ENCODE measurements at places on chromosomes 12 and 14.

DNA sequence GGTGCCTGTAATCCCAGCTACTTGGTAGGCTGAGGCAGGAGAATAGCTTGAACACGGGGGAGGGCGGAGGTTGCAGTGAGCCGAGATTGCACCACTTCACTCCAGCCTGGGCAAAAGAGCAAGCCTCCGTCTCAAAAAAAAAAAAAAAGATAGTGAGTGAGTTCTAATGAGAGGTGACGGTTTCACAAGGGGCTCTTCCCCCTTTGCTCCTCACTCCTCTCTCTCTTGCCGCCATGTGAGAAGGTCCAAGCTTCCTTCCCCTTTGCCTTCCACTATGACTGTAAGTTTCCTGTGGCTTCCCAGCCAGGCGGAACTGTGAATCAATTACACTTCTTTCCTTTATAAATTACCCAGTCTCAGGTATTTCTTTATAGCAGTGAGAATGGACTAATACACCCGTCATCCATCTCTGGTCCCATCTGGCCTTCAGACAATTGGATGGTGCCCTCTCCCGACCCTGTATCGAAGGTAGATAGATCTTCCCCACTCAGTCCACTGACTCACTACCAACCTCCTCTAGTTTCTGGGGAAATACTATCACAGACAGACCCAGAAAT lies 27.0 kb upstream of the RCOR1 start:
- no peak for DNase-seq

DNA sequence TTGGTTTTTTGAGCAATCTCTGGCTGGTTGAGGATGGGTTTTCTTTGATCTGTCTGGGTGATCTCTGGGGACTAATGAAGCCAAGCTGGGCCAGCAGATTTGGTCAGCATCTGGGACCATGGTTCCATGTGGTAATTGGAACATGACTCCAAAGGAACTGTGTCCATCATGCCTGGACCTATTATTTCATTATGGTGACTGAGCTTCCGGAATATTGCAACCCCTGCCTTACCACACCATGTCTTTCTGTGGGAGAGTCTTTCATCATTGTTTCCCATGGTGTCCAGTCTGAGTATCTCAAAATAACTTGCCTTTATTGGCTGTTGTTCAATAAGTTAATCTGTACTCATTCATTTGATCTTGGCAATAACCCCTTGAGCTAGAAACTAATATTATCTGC lies 624.9 kb upstream of the TBX3 start:
- no peak for DNase-seq

DNA sequence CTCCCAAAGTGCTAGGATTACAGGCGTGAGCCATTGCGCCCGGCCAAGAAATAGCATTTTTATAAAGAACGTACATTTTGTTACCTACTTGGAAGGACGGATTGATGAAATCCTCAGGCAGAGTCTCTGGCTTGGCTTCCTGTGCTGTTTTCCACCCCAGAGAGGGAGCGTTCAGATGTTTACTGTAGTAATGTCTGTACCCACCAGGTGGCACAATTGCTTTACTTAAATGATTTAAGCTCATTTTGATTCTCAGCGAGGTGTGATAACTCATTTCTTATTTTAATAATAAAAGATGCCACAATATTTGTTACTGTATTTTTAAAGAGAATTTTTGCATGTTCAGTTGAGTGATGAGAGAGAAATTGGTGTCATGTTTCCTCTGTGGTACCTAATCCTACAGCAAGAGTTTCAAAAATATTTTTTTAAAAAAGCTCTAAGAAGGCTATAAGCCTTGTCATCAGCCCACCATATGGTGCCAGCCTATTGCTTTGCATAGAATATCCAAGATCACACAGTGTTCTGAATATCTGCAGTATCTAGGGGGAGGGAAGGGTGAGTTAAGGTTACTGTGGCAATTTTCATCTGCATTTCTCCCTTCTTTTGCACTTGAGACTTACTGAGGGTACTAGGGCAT lies 82.6 kb upstream of the TRAF3 start:
- peak; percentile 87 for DNase-seq

- DNase-seq = no peak
These were observed 67.6 kb upstream of the GNG2 start for GRCh38 chr14:51792809-51793208.

- DNase-seq = no peak
These were observed 8.7 kb upstream of the WDR89 start for GRCh38 chr14:63650256-63650952.

DNA sequence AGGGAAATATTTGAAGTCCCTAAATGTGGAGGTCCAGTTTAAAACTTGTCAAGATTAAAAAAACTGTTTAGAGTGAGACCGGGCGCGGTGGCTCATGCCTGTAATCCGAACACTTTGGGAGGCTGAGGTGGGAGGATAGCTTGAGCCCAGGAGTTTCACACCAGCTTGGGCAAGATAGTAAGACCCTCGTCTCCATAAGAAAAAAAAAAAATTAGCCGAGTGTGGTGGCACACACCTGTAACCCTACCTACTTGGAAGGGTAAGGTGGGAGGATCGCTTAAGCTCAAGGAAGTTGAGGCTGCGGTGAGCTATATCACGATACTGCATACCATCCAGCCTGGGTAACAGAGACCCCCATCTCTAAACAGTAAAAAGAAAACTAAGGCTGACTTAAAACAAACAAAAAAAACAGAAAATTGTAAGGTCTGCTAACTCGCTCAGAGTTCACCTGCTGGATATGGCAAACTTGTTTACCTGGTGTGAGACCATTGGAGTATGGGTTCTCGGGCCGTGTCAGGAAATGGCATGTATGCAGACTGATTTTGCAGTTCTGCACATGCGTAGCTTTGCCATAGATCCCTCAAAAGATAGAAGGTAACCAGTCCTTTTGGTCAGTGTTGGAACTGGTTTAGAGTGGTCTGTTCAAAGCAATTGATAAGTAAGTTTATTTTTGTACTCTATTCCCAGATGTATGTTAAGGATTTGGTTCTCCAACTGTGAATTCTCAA lies 2.1 kb downstream of the RNF10 start:
- no peak for DNase-seq

- DNase-seq = no peak
These were observed 9.7 kb downstream of the MLXIP start for GRCh38 chr12:122088179-122088810.

DNA sequence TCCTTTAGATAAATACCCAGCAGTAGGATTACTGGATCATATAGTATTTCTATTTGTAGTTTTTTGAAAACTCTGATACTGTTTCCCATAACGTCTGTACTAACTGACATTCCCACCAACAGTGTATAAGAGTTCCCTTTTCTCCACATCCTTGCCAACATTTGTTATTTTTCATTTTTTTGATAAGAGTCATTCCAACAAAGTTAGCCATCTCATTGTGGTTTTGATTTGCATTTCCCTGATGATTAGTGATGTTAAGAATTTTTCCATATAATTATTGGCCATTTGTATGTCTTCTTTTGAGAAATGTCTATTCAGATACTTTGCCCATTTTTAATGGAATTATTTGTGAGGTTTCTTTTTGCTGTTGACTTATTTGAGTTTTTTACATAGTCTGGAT lies 486.0 kb downstream of the FLRT2 start:
- DNase-seq = peak; percentile 39

DNA sequence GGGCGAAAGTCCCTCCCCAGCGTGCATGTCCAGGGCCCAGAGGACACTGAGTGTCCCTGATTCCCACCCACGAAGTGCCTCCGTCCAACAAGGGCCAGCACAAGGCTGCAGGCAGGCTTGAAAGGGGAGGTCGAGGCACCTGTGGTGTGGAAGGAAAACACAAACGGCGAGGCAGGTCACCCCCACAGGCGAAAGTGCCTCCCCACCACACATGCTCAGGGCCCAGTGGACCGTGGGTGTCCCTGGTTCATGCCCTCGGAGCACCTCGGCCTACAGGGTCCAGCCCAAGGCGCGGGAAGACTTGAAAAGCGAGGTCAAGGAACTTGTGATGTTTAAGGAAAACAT lies 370.4 kb downstream of the ALG10 start:
- no peak for DNase-seq

DNA sequence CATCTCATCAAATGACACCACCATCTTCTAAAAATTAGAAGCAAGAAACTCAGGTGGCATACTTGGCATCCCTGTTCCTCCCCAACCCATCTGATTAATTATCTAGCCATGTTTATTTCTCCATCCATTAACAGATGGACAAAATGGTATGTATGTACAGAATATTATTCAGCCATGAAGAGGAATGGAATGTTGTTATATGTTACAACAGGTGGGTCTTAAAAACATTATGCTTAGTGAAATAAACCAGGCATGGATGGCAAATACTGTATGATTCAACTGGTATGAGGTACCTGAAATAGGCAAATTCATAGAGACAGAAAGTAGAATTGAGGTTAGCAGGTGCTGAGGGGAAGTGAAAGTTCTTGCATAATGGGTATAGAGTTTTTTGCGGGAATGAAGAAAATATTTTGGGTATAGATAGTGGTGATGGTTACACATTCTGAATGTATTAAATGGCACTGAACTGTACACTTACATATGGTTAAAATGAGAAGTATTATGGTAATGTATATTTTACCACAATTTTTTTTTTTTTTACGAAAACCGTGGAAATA lies 17.5 kb downstream of the YY1 start:
- no peak for DNase-seq

GRCh38 chr14:104550861-104551728 lies 28.5 kb upstream of the C14orf180 start:
- DNase-seq = no peak

DNA sequence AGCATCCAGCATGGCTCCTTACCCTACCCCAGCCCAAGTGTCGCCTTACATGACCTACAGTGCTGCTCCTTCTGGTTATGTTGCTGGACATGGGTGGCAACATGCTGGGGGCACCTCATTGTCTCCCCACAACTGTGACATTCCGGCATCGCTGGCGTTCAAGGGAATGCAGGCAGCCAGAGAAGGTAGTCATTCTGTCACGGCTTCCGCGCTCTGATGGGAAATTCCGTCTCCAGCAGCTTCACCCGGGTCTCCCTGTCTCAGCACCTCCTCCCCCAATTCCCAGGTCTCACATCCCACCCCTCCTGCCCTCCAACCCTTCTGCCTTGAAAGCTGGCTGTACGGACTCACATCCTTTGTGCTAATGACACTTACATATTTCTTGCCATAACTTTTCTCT lies 14.6 kb downstream of the PAX9 start:
- no peak for DNase-seq

Data from ELR (cell line).